ENCODE measurements at places on chromosomes 5 and 9.

DNA sequence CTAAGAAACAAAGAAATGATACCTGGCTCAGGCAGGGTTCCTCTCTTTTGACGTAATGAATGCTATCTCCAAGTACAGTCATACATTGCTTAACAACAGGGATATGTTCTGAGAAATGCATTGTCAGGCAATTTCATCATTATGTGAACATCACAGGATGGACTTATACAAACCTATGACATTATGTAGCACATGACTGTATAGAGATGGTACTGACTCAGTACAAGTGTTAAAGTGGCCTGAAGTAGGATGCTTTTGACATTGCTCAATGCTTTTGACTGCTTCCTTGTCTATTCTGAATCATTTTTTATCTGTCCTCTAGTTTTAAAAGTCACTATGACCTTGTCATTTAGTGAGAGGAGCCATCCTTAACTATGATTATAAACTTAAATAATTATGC lies 147.6 kb downstream of the NR2F1-AS1 start:
- DNase-seq = no peak

DNA sequence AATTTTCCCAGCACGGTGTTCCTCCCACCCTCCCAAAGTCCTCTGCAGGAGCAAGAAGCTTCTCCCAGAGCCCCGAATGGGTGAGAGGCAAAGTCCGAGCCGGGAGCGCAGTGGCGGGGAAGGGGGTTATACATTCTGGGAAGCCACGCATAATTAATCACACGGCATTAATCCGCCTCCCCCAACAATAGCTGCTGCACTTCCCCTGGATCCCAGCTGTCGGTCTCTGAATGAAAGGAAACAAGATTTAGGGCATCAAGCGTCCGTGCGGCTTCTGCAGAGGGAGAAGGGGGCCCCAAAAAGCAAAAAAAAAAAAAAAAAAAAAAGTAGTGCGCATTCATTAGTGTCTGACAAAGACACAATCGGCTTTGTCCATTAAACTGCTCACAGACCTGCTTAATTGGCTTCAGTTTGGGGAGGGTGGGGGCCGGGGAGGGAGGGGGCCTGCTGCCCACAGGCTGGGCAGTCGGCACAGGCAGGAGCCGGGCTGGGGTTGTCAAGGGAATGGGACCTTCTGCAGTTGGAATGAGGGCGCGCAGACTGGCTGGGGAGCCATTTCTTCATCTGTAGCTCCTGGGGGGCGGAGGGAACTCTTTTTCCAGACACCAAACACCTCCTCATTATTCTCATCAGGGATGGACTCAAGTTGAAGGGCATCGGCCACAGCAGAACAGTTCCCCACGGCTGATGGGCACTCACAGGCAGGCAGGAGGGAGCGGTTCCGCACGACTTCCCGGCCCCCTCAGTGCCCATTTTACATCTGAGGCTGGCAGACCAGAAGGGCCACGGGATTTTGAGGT lies 3.4 kb downstream of the NOTCH1 start:
- no peak for DNase-seq

DNA sequence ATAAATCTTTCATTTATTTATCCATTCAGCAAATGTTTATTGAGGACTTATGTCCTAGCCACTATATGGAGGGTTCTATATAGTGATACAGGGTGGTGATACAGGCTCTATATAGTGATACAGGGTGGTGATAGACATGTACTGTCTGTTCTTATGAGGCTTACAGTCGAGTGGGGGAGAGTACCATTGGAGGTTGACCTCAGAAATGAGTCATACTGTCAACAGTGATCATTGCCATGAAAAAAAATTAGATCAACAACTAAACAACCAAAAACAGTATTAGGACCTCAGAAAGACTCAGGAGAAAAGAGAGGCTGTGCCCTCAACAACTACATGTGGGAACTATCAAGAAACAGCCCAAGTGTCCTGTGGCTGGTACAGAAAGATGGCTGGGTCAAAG lies 22.0 kb downstream of the PAPPA start:
- DNase-seq = no peak

- DNase-seq = no peak
These were observed 102.0 kb upstream of the PTPN3 start for GRCh38 chr9:109600142-109600541.

- no peak for DNase-seq
These were observed 5.5 kb upstream of the NINJ1 start for GRCh38 chr9:93139365-93140182.

DNA sequence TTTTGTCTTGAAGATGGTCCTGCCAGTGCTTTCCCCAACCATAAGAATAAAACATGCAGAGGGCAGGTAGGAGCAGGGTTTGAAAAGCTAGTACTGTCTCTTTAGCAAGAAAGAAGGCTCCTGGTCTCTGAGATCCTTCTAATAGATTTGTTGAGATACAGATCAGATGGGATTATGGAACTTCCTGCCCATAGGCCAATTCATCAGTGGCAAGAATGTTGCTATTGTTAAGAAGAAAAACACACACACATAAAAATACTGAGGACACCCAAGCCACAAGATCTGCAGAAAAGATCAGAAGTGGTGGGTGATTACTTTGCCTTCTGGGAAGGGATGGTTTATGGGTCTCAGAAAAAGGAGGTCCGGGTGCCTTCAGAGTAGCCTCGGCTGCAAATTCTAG lies 59.8 kb downstream of the TNC start:
- DNase-seq = no peak

GRCh38 chr5:71955723-71956122 lies 151.6 kb upstream of the MAP1B start:
- no peak for DNase-seq

GRCh38 chr5:80072103-80073073 lies 37.2 kb downstream of the THBS4 start:
- DNase-seq = no peak

DNA sequence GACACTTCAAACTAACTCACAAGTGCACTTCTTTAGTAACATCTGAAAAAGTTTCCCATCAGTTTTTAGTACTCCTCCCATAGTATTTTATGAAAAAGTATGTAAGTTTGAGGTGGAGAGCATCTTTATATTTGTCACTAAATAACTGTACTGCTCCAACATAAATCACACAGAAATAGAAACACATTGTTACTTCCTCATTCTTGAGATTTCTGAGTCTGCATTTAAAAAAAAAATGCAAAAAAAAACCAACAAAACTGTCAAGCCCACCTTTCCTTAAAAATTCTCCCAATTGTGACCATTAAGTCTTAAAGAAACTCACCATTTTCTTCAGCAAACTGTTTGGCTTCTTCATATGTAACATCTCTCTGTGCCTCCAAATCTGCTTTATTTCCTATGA lies 18.7 kb downstream of the RAB14 start:
- no peak for DNase-seq

DNA sequence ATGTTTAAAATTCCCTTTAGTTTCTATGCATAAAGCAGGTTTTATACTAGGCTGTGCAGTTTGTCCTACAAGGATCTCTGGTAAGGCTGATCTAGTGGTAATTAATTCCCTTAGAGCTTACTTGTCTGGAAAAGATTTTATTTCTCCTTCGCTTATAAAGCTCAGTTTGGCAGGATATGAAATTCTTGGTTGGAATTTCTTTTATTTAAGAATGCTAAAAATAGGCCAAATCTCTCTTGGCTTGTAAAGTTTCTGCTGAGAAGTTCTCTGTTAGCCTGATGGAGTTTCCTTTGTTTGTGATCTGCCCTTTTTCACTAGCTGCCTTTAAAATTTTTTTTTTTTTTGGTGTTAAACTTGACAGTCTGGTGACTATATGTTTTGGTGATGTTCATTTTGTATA lies 237.1 kb upstream of the TLE4 start:
- DNase-seq = no peak

DNA sequence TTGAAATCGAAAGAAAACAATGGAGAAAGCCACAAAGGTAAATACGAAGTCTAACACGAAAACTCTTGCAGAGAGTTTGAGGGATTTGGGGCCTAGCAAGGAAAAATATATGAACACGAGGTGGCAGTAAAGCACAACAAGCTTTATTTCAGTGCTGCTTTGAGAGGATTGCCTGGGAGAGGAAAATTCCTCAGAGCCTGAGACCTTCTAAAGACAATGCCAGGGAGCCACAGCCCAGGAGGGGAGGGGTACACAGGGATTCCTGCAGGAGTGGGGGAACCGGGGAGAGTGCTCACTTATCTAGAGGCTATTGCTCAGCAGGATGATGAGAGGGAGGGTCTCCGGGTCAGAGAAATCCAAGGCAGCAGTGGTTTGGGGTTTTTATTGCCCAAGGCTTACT lies 134.9 kb upstream of the ADCY2 start:
- no peak for DNase-seq

GRCh38 chr5:149450199-149450598 lies 71.1 kb upstream of the IL17B start:
- no peak for DNase-seq

GRCh38 chr5:110844251-110844650 lies 105.4 kb downstream of the SLC25A46 start:
- no peak for DNase-seq

- no peak for DNase-seq
These were observed 368.1 kb upstream of the GRIA1 start for GRCh38 chr5:153122403-153122802.

DNA sequence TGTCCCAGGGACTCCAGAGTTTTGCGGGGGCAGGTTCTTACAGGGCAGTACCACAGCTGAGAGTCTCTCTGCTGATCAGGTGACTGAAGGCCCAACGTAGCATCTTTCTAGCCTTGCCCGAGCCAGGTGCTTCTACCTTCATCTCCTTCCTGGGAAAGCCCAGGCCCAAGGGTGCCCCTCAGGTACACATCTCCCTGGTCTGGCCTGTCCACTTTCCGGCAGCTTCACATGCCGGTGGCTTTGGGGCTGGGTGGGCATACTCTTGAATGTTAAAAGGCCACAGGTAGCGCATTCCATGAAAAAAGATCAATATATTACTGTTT lies 5.7 kb upstream of the PHYKPL start:
- no peak for DNase-seq

DNA sequence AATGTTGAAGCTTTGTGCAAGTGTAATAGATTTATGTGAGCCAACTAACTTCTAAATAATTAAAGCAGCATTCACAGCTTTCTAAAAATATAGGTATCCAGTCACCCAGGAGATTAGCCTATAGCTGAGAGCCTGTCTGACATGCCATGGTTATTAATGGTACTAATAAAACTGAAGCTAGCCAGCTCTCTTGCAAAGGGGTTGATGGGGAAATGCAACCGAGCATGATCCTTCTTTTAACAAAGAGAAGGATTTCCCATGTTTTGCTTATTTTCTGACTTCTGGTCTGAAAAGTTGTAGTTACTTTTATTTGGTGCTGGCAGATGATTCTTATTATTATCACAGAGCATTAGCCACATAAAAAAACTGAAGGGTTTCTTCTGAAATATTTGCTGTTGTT lies 488.7 kb upstream of the CYLC2 start:
- DNase-seq = no peak

DNA sequence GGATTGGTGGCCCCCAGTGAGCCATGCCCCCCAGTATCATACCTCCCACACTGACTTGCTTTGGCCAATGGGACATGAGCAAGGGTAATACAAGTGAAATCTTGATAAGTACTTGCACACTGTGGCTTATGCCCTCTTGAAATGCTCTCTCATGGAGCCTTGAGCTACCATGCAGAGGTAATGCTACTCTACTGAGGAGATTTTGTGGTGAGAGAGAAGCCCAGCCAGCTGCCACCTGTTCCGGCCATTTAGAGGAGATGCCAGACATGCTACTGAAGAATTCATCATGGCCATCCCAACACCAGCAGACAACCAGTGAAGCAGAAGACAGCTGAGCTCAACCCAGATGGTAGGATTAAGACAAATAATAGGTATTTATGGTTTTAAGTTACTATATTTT lies 299.5 kb downstream of the MEF2C start:
- DNase-seq = no peak

DNA sequence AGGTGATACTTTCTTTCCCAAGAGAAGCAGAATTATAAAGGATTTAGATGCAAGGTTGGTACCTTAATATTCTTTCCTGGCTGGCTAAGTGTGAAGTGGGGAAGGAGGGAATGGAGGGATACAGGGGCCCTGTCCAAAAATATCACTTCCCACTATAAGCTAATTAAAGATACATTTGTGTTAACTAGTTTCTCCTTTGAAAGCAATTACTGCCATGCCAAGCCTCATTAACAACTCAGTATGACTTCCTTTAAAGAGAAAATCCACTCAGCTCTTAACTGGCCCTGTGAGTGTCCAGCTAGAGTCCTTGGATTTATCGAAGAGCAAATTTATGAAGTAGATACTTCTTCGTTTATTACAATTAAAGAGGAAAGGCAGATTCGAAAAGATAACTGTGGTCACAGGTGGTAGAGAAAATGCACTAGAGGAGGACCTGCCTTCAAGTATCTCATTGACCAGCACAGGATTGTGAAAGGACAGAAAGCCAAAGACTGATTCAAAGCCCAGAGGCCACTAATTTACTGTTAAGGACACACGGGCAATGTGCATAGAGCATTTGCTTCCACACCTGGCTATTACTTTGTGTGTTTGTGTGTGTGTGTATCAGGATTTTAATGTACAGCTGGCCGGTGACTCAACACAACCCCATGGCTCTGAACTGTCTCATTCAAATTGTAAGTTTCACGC lies 11.2 kb upstream of the GLDC start:
- no peak for DNase-seq

GRCh38 chr9:111438541-111439235 lies 45.5 kb downstream of the ECPAS start:
- no peak for DNase-seq

GRCh38 chr5:134175921-134176510 lies 734 bp downstream of the SKP1 start:
- DNase-seq = no peak

GRCh38 chr9:33139421-33140228 lies 27.5 kb downstream of the B4GALT1 start:
- no peak for DNase-seq

- no peak for DNase-seq
These were observed 13.1 kb downstream of the GPRIN1 start for GRCh38 chr5:176596689-176597416.

- no peak for DNase-seq
These were observed 417.4 kb downstream of the CETN3 start for GRCh38 chr5:89992201-89992600.

GRCh38 chr5:115530426-115530825 lies 14.1 kb downstream of the FEM1C start:
- no peak for DNase-seq

DNA sequence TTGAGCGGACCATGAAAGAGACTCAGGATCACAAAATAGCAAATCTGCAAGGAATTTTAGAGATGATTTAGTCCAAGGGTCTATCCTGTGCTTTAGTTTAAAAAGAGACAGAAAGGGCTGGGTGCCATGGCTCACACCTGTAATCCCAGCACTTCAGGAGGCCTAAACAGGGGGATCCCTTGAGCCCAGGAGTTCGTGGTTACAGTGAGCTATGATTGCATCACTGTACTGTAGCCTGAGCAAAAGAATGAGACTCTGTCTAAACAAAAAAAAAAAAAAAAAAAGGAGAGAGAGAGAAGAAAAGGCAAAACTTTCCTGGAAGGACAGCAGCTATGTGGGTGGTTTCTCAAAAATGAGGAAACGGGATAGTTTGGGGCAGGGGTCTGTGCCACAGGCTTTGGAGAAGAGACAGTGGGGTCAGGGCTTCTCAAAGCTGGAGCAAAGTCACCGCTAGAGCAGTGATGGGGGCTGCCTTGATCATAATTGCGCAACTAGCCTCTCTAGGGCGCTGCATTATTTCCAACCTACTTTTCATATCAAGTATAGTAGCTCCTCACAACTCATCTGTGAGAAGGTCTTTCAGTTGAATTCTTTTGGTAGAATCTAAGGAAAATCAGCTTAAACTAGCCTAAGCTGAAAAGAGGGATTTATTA lies 8.5 kb upstream of the ANKH start:
- DNase-seq = no peak
